Fibroblast of gingiva (primary cell): ENCODE measurements at places on chromosomes 5 and 9.

GRCh38 chr5:56812110-56812509 is 3.2 kb upstream of the MAP3K1 start:
- DNase-seq, result no peak

GRCh38 chr5:178331491-178331996 is 98.9 kb upstream of the PHYKPL start:
- peak; percentile 58 for DNase-seq

DNA sequence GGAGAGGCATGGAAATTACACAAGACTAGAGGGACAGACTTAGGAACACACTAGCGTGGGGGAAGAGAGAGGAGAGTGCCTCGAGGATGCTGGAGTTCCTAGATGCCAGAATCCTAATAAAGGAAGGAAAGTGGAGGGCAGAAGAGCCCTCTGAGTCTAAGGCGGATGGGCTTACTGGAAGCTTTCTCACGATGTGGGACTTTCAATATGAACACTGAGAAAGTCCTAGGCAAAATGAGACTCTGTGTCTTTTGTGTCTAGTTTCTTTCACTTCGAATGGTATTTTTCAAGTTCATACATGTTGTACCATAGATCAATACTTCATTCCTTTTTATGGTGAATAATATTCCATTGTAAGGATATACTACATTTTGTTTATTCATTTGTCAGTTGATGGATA is 239.4 kb downstream of the NSG2 start:
- no peak for DNase-seq

DNA sequence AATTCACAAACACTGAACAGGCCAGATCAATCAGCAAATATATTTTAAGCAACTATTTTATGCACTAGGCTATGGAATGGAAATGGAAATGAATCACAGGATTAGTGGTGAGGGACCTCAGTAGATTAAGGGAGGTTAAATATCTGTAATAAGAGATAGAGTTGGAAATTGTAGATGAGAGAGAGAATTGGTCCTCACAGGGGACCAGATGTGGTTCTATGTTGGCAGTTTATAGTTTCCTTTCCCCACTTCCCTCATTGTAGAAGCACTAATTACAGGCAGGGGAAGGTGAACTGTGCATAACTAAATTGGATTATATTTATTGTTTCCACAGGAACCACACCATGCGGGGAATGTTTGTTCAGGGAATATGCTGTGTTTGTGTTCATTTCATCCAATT is 496.2 kb downstream of the ARHGEF28 start:
- DNase-seq, result no peak

DNA sequence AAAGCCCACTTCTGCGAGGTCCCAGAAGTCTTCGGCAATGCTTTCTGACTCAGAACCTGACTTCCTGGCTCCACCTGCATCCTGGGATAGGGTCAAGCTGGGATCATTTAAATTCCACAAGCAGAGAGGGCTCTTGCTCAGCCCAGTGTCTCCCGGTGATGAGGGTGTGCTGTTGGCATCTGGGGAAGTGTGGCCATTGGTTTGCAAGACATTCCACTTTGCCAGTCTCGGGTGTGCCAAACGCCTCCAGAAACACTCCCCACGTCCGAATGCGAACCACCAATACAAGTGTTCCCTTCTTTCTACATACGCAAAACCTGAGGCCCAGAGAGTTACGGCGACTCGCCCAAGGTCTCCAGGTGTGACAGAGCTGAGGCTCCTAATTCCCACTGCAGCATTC is 43.1 kb upstream of the FCN2 start:
- DNase-seq, result no peak

DNA sequence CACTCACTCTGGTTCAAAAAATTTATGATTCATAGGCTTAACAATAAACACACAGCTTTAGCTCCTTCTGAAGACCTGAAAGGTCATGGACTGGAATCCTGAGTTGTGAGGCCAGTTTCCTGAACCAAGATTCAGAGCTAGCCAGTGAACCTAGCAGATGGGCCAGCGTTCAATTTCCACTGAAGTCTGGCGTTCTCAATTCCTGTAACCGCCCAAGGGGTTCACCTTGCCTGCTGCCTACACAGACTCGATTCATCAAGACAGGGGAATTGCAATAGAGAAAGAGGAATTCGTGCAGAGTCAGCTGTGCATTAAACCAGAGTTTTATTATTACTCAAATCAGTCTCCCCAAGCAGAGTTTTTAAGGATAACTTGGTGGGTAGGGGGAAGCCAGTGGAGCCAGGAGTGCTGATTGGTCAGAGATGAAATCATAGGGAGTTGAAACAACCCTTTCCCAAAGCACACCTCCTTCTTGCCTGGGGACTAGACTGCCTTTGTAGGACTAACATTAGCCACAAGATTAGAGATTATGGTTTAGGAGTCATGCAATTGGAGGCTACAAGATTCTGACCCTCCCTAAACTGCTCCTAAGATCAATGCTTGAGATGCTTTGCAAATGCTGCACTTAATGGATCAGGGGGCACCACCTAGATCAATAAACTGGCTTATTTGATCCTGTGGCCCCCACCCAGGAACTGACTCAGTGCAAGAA is 117.5 kb upstream of the SHB start:
- no peak for DNase-seq

GRCh38 chr5:67617051-67617450 is 420.5 kb upstream of the CD180 start:
- no peak for DNase-seq

DNA sequence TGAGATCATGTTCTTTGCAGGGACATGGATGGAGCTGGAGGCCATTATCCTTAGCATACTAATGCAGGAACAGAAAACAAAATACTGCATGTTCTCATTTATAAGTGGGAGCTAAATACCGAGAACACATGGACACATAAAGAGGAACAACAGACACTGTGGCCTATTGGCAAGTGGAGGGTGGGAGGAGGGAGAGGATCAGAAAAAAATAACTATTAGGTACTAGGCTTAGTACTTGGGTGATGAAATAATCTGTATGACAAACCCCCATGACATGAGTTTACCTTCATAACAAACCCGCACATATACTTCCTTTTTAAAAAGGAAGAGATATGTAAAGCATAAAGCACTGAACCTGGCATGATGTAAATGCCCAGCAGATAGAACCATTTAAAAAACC is 99.0 kb downstream of the MEGF10 start:
- DNase-seq, result no peak

GRCh38 chr9:134056483-134057306 is 11.1 kb downstream of the BRD3 start:
- no peak for DNase-seq
